ENCODE measurements at places on chromosomes 16 and 17.

- DNase-seq: peak; percentile 42
Measured at GRCh38 chr17:17729620-17730249, 48.5 kb downstream of the RAI1 start.

GRCh38 chr17:60390925-60391470 is 935 bp downstream of the USP32 start:
- peak; percentile 36 for DNase-seq

- no peak for DNase-seq
Measured at GRCh38 chr16:24189941-24190340, 66.2 kb upstream of the CACNG3 start.

GRCh38 chr17:68134046-68134637 is 98.6 kb downstream of the KPNA2 start:
- no peak for DNase-seq

DNA sequence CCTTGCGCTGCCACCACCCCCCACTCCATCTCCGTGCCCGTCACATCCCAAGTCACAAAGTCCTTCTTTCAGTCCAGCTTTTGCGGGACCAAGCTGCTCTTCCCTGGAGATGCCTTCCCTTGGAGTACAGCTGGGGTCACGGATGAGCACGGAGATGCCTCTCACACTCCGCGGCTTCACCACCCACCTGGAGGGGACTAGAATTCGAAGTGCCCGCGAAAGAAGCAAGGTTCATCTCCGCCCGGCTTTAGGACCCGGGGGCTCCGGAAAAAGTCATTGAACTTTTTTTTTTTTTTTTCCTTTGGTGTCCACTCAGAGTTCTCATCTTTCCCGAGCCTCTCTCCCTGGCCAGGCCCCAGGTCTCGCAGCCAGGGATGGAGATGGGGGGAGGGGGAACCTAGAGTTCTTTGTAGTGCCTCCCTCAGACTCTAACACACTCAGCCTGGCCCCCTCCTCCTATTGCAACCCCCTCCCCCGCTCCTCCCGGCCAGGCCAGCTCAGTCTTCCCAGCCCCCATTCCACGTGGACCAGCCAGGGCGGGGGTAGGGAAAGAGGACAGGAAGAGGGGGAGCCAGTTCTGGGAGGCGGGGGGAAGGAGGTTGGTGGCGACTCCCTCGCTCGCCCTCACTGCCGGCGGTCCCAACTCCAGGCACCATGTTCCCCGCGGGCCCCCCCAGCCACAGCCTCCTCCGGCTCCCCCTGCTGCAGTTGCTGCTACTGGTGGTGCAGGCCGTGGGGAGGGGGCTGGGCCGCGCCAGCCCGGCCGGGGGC is at the start of gene FKBP10:
TSS of gene FKBP10 (plus strand) at position 624 of the 771 bp plus-strand sequence. CDS start at position 655, 31 bp downstream.
- no peak for DNase-seq

DNA sequence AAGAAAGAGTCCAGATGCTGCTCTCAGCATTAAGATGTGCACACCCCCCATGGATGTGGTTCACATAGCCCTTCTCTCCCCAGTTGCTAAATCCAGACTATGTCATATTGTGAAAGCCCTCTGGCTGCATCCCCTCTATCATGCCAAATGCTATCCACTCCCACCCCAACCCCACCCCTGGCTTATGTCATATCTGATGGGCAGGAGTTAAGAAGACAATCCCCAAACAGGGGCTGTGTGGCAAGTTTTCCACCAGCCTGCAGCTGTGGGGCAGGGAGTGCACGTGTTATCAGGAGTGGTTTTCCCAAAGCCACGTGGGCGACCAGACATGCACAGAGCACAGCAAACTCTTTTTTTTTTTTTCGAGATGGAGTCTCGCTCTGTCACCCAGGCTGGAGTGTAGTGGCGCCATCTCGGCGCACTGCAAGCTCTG is 10.0 kb downstream of the FAM117A start:
- no peak for DNase-seq

GRCh38 chr16:27317320-27317719 is 3.5 kb downstream of the IL4R start:
- DNase-seq: no peak

DNA sequence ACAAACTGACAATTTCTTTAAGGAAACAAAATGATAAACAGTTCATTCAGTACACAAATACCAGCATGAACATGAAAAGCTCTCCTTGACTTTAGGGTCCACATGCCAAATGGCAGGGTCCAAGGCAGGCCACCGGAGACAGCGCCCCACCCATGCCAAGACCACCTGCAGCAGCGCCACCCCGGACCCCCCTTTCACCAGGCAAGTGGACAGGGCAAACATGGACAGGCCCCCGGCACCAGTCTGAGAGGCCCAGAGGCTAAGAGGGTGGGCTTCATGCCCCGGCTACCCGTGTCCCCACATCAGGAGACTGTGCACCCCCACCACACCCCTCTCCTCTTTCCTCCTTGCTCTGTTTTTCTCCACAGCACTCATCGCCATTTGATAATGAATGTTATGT is 14.7 kb upstream of the ASGR2 start:
- DNase-seq: no peak

DNA sequence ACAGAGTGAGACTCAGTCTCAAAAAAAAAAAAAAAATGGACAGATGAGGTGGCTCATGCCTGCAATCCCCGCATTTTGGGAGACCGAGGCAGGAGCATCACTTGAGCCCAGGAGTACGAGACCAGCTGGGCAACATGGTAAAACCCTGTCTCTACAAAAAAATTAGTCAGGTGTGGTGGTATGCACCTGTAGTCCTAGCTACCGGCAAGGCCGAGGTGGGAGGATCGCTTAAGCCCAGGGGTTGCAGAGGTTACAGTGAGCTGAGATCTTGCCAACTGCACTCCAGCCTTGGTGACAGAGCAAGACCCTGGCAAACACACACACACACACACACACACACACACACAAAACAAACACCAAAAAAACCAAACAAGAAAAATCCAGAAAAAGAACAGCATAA is 7.7 kb upstream of the ENGASE start:
- DNase-seq: no peak

- no peak for DNase-seq
Measured at GRCh38 chr17:2070241-2071023, 15.5 kb downstream of the HIC1 start.

DNA sequence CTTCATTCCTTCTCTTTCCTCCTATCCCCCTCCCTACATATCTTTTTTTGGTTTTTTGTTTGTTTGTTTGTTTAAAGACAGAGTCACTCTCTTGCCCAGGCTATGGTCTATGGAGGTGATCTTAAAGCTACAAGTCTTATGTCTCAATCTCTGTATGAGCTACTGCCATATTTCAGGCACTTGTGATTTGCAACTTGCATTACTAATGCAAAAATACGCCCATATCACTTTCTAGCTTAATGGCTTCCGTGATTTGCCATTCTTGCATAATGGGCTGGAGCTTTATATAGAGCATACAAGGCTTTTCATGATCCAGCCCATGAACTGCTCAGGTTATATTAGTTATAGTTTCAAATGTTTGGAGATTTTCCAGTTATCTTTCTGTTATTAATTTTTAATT is 7.5 kb downstream of the CFAP97D1 start:
- no peak for DNase-seq

GRCh38 chr16:57906382-57907316 is 64.3 kb downstream of the CNGB1 start:
- peak; percentile 16 for DNase-seq

DNA sequence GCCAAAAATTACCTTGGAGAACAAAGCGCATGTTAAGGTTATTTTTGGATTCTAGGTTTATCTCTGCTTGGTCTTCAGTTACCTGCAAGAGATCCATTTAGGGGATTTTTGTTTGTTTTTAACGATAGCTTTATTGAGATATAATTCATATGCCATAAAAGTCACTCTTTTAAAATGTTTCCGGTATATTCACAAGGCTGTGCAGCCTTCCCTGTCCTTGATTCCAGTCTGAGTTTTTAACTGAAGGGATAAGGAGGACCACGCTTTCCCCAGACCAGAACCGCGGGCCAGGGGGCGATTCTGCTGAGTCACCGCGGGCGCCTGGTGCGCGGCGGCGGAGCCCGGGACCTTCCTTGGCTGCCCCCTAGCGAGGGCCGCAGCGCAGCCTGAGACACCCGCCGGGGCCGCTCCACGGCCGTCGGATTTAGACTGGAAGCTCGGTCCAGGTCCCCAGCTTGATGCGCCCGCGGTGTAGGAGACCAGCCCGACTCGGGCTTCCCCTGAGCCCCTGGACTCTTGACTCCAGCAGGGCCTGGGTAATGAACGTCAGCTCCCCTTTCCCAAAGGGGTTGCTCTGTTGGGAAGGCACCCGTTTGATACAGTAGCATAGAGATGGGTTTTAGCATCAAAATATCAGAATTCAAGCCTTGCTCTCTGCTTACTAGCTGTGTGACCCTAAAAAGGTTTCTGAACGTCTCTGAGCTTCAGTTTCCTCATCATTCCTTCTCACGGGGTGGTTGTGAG is 50.0 kb upstream of the STH start:
- peak; percentile 79 for DNase-seq

DNA sequence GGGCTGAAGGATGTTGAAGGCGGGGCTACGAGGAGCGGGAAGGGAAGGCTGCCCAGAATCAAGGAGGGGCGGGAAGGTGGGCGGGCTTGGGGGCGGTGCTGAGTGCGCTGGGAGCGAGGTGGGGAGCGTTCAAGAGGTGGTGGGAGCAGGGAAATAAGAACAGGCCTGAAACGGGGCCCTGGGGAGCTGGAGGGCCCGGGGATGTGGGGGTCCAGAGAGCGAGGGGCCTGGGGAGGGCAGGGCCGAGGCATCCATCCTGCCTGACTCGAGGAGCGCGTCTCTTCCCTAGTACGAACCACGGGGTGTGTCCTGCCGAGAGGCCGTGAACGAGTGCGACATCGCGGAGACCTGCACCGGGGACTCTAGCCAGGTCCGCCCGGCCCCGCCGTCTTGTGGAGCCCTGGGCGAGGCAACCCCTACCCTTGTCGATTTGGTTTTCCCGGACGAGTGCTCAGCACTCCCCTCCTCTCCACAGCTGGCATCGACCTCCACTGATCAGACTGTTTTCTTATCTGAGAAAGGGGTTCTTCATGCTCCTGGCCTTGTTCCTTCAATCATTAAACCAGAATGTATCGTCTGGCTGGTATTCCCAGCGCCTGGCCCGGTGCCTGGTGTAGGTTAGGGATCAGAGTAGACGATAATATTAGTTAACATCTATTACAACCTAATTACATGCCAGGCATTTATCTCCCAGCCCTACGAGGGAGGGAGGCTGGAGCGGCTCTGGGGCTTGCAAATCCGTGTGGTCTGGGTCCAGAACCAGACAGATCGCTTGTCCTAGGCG is 17.2 kb downstream of the ADAM11 start:
- DNase-seq: peak; percentile 94

GRCh38 chr16:10970065-10970464 is 25.7 kb downstream of the CLEC16A start:
- no peak for DNase-seq

DNA sequence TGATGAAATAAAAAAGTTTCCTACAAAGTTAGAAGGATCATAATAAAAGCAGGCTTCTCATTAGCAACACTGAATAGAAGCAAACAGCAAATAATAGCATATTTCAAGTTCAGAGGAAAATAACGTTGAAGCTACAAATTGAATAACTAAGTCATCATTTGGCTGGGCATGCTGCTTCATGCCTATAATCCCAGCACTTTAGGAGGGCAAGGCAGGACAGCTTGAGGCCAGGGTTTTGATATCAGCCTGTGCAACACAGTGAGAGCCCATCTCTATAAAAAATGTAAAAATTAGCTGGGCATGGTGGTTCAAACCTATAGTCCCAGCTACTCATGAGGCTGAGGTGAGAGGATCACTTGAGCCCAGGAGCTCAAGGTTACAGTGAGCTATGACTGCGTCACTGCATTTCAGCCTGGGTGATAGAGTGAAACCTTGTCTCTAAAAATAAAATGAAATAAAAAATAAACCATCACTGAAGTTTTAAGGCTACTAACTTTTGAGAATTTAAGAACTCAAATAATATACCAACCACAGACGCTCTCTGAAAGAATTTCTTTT is 25.5 kb downstream of the NCOR1 start:
- no peak for DNase-seq

- DNase-seq: peak; percentile 46
Measured at GRCh38 chr16:3171181-3171854, 16.7 kb upstream of the OR1F1 start.
